ENCODE measurements at places on chromosomes 2 and 18.

DNA sequence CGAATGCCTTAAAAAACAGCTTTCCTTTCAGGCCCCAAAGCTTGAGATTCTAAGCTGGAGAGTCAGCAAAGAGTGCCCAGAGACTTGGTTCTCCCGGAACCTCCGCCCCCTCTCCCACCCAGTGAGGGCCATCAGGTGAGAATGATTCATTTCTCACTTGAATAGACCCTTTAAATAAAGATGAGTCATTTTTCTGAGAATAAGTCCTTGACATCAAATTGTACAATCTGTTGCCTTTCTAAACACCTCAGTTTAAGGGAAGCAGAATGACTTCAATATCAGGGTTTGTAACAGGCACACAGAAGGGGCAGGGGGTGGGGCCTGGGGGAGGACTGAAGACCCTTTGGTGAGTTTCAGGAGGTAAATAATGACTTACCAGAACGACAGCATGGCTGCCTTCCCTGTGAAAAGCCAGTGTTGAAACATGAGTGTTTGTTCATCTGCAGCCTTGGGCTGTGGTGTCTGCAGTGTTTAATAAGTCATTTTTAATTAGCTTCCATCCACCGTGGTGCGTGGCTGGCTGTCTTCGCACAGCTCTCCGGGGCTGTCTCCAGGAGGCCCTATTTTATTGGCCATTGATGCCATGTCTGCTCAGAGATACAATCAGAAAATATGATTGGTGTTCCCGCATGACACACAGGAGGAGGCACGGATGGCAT lies 134.9 kb upstream of the ZNF236 start:
- no peak for DNase-seq

GRCh38 chr18:11304928-11305327 lies 155.6 kb upstream of the PIEZO2 start:
- DNase-seq, result no peak

DNA sequence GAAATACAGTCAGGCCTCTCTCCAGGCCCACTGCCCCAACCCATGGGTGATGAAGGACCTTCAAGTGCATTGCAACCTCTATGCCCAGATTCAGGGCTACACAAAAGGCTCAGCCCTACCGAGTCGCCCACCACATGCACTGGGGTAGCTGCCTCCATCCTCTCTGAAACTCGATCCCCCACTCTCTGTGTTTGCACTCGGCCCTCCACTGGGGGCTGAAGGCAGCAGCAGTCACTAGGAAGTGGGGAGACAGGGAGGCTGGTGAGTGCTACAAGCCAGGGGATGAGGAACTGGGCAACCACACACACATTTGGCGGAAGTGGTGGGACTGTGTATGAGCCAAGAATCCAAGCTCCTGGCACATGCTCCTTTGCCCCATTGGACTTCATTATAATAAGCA lies 94.6 kb downstream of the CERS6 start:
- no peak for DNase-seq

DNA sequence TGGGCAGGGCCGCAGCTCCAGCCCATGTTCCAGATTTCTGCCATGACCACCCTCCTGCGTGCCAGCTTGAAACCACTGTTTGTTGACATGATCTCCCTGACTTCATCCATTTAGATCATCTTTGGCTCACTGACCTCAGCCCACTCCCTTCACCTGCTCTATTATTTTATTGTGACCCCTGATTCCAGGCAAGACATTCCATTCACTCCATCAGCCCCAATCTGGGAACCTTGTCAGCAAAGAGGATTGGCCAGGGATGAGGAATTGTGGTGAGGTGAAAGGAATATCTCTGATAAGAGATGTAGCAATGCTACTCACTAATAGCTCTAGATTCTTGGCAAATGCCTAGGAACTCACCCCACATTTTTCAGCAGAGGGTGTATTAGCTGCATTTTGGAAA lies 174.2 kb downstream of the TMEM247 start:
- no peak for DNase-seq

- no peak for DNase-seq
These were observed 19.5 kb downstream of the SP140L start for GRCh38 chr2:230346465-230346864.

- peak; percentile 70 for DNase-seq
These were observed 70.2 kb upstream of the DAPL1 start for GRCh38 chr2:158724803-158725381.

GRCh38 chr2:237935740-237936452 lies 30.9 kb upstream of the UBE2F start:
- no peak for DNase-seq

- no peak for DNase-seq
These were observed 28.0 kb downstream of the SERPINB11 start for GRCh38 chr18:63730773-63731172.

DNA sequence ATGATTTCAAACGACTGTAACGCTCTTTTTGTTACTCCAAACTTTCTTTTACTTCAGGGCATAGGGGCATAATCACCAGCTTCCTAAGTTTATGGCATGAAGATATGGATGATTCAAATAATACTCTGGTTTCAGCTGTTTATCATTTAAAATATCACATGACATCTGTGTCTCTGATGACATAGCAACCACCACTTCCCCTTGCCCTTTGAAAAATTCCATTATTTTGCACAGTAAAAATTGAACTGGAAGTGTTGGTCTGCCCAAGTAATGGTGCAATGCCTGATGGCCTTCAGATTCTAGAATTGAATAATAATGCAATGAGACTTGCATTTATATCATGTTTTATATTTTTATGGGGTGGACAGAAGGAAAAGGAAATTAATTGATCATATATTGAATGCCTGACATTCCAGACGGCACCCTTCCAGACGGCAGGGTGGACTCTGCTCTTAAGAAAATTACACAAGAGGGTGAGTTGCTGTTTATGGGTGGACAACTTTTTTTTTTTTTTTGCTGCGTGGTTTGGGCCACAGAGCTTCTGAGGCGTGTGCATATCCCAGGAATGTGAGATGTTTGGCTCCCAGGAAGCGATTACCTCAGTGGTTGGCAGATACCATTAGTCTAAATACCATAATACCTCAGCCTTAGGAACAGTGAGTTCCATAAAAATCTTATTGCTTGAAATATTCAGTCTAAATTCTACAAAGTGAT lies 101.7 kb upstream of the ZNF521 start:
- no peak for DNase-seq

DNA sequence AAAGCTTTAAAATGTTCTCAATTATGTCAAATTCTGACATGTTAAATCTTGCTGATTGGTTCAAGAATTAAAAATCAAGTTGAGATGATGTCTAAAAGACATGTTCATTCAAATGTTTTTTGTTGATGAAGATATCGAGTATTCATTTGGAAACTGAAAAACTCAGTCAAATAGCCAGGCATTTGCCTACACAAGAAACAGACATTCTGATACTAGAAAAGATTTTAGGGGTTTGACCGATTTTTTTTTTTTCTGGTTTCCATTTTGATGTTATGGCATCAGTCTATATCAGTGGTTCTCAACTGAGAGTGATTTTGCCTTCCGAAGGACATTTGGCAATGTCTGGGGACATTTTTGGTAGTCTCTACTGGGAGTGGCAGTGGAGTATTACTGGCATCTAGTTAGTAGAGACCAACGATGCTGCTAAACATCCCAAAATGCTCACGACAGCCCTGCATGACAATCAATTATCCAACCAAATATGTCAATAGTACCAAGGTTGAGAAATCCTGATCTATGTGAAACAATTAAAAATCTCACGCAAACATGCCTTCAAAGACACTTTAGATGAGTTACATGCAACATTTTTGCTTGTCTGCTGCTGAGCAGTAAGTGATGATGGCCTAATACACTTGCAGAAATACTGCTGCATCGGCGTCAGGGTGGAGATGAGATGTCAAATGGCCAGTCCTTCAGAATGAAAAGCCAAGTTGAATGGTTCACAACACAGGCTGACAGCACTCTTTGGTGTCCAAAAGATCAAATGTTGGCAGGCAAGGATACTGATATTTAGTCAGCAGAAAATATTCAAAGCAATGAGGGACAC lies 12.5 kb downstream of the RASGRP3 start:
- no peak for DNase-seq

DNA sequence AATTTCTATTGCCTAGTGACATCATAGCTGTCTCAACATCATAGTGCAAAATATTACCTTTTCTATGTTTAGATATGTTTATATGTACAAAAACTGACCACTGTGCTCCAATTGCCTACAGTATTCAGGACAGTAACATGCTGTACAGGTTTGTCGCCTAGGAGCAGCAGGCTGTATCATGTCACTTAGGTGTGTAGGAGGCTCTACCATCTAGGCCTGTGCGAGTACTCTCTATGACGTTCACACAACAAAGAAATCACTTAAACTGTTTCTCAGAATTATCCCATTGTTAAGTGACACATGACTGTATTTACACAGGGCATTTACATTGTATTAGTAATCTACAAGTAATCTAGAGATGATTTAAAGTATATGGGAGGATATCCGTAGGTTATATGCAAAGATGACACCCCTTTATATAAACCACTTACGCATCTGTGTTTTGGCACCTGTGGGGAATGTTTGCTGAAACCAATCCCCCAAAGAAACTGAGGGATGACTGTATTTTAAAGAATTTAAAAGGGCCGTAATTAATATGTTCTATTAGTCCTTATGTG lies 24.7 kb downstream of the IL1R2 start:
- DNase-seq, result no peak

DNA sequence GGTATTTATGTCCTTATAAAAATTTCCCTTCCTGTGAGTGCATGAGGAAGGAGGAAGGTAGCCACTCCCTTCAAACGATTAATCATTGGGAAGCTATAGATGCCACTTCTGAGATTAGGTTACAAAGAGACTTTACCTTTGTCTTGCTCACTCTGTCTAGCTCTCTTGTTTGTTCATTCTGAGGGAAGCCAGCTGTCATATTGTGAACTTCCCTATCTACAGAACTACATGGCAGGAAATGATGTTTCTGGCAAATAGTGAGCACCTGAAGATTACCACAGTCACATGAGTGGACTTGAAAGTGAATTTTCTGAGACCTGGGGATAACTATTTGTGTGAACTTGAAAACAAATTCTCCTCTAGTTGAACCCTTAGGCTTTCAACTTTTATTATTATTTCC lies 776.8 kb downstream of the CCDC85A start:
- DNase-seq, result no peak

DNA sequence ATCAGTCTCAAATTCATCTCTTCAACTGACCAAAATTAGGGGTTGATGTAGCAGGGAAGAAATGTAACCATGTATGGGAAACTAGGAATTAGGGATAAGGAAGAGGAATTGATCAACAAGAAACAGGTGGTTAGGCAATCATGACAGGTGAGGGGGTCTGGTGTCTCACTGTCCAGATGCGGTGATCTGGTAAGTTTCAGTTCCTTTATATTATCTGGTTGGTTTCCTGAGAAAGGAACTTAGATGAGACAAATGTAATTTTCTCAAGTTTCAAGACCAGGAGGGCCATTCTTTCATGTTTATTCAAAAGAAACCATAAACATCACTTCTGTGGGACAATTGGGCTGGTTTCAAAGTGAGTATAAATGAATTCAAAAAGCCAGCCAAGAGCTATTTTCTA lies 306.2 kb upstream of the KCNJ3 start:
- DNase-seq, result no peak

DNA sequence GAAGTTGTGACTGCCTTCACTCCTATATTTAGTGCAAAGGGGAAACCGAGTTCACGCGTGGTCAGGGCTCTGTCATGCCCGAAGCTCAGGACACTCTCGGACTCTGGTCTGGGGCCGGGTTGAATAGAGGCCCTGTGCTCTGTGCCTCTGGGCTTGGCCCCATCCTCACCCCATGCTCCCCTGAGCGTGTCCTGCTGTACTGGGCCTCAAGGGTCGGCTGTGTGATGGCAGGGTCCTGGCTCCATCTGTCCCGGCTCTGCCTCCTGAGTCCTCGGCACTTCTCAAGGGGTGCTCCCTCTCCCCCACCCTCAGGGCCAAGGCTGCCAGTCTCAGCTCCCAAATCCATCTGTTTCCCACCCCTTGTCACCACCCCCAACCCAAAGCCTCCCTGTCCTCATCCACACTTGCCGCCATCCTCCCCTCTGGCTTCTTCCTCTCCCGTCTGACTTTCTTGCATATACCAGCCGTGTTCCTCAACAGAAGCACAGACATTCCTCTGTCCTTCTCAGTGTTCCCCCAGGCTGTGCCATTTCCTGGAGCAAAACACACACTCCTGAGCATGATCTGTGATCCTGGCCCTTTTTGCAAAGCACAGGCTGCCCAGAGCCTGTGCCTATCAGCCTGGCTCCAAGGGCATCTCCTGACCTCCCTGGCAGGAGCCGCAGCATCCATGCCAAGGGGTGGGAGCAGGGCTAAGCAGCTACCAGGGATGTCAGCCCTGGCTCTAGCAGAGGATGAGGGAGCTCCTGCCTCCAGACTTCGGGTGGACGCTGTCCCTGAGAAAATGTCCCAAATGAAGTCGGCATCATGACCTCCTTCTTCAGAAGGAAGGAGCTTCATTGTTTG lies 64.2 kb upstream of the OTOS start:
- DNase-seq, result no peak

GRCh38 chr2:220310451-220310861 lies 683.0 kb downstream of the SLC4A3 start:
- peak; percentile 17 for DNase-seq

DNA sequence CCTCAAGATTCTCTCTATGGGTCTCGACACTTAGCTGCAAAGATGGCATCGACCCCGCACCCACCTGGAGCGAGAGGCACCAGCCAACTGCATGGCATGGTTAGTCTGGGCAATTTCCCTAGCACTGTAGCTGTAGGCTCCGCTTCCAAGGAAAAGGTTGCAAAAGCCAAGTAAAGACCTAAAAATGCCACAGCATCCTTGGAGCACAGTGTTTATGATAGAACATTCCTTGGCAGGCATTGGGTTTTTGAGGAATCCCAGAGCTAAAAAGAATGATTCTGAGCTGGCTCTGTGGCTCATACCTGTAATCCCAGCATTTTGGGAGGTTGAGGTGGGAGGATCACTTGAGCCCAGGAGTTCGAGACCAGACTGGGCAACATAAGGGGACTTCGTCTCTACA lies 22.9 kb downstream of the QPCT start:
- no peak for DNase-seq

DNA sequence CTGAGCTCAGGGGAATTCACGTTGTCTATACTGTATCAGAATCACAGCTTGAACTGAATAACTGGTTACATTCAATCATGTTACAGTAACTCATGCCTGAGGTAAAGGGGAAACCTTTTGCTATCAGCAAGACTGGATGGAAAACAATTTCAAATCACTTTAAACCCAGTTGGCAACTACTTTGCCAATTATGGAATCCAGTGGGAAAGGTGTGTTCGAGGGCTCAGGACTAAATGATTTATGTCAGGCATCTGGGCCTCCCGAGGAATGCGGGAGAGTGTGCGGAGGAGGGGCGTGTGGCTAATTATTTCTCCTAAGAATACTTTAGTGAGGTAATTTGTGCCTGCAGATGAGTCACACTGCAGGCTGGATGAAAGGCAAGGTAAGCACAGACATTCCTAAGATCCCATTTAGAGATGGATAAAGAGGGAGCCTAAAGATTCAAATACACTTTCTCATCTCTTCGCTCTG lies 100.1 kb downstream of the HRH4 start:
- no peak for DNase-seq
